ENCODE measurements at places on chromosomes 4 and X. TPM values are rescaled to one million over a fixed set of nuclear protein-coding genes. Genes with fewer than 3 reads are reported as not detected.

PNMA5 gene
- not detected for total RNA-seq

KCNE5 gene
- total RNA-seq: not detected

GPR50 gene
- total RNA-seq: not detected

SYTL4 gene
- total RNA-seq: 16.4 TPM

CSAG2 gene
- total RNA-seq: not detected

KIT gene
- 33.3 TPM for total RNA-seq

CHST7 gene
- 7.5 TPM for total RNA-seq

SRPX gene
- 56.7 TPM for total RNA-seq

SSX4 gene
- not detected for total RNA-seq

TCEANC gene
- 6.4 TPM for total RNA-seq

CHRNA9 gene
- total RNA-seq: not detected

DNA sequence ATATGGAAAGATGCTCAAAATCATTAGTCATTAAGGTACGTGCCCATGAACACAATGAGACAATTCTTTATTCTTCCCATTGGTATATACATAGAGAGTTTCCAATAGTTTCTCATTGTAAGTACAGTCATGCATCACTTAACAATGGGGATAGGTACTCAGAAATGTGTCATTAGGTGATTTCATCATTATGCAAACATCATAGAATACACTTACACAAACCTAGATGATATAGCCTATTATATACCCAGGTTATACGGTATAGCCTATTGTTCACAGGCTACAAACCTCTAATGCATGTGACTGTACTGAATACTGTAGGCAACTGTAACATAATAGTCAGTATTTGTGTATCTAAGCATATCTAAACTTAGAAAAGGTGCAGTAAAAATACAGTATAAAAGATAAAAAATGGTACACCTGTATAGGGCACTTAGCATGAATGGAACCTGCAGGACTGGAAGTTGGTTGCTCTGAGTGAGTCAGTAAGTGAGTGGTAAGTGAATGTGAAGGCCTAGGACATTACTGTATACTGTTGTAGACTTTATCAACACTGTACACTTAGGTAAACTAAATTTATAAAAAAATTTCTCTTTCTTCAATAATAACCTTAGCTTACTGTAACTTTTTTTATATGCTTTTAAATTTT is 49.6 kb downstream of the KLHL13 start:
- DNase-seq: no peak

GRCh38 chr4:39621582-39621981 is 17.1 kb downstream of the SMIM14 start:
- no peak for DNase-seq

GRCh38 chr4:71237641-71238040 is 101.2 kb upstream of the SLC4A4 start:
- no peak for DNase-seq

DNA sequence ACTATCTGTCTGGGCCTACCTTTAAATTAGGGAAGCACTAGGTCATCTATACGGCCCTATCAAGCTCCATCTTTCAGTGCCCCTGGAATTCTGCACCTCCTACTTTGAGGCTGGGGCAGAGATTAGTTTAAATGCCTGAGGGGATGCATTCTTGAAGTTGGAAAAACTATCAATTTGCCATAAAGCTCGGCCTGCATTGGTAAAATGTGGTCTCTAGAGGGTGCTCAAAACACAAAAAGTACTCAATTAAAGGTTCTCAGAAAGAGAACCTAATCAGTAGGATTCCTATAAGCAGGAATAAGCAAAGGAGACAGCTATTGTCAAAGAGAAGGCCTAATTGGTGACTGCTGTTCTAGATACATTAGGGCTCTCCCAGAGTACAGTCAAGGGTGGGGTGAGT is 111.7 kb downstream of the AMER1 start:
- no peak for DNase-seq

GRCh38 chrX:101764538-101764937 is 104.9 kb upstream of the ARMCX2 start:
- DNase-seq: no peak

- no peak for DNase-seq
These were observed 68.6 kb downstream of the PRSS12 start for GRCh38 chr4:118284169-118284568.

DNA sequence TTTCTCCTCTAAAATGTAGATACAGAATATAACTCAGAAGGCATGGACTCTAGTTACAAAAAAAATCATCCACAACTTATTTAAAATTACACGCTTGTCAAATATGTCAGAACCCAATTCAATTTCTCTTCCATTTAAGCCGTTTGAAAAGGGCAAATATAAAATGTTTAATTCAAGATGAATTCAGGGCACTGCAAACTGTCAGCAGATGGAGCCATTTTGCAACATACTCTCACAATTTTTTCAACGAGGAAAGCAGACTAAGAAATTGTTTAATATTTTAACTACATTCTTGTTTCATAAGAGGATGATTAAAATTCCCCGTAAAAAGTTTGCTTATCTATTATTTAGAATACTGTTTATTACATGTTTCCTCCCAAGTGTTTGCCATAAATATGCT is 321.3 kb upstream of the CPXCR1 start:
- no peak for DNase-seq

- DNase-seq: no peak
These were observed 10.5 kb downstream of the CD99 start for GRCh38 chrX:2701600-2701999.
